ENCODE measurements at places on chromosomes 3 and 15.
A peak's percentile ranks its signal among the peaks of the same experiment; 100 is the strongest.

- DNase-seq = no peak
Measured at GRCh38 chr3:70233812-70234211, 78.6 kb downstream of the MDFIC2 start.

DNA sequence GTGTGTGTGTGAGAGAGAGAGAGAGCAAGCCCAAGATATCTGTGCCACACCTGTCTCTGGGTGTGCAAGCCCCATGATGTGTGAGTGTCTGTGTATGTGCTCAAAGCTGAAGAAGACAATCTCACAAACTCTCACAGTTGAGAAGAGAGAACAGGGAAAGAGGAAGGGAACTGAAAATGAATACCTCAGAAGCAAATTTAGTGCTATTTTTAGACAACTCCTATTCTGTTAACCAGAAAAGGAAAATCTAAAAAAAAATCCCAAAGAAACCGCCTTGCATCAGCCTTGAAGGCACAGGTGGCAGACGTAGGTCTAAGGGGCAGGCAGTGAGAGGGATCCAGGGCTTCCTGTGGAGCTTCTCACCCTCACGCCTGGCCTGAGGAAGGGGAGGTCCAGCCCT is 47.8 kb downstream of the ATP2B2 start:
- no peak for DNase-seq

DNA sequence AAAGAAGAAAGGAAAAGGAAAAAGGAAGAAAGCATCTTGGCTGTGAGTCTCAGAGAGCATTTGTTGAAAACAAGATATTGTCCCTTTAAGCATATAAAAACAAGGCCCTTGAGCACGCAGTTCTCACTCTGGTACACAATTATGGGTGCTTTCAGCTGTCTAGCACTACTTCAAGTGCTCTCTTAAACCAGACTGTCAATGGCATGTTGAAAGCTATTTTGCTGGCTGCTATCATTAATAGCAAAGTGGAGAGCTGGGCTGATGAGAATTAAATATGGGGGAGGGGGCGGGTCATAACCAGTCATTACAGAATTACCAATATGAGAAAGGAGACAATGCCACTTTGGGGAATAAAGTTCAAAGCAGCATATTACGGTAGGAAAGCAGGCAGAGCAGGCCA is 9.3 kb downstream of the TLE3 start:
- DNase-seq = no peak

DNA sequence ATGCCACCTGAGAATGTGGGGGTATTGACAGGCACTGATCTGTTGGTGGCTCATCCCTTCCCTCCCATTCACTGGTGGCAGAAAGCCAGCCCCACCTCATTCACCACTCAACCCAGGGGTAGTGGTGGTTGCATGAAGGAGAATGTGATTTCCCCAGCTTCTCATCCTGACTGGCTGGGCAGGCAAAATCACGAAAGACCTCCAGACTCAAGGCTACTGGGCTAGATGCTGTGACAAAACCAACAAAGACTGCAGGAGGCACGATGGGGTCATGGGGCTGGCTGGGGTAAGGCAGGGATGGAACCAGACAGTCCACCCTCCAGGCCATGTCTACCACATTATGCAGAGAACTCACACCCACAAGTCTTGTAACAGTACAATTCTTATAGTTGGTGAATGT is 33.9 kb downstream of the FSTL1 start:
- DNase-seq = no peak

GRCh38 chr3:171374661-171375285 is 85.4 kb downstream of the TNIK start:
- peak; percentile 87 for DNase-seq

Measured in brain microvascular endothelial cell (primary cell).